ENCODE measurements at places on chromosomes 16 and 17. TPM values are rescaled to one million over a fixed set of nuclear protein-coding genes. Genes with fewer than 3 reads are reported as not detected.

GRCh38 chr17:2029911-2030778 lies at the start of gene DPH1:
Gene DPH1 (plus strand): TSS chr17:2030153. CDS start chr17:2030170, 17 bp downstream.
- DNase-seq = peak; percentile 87

ZNF646 gene
- total RNA-seq = 26.4 TPM

- DNase-seq = no peak
These were observed 17.5 kb downstream of the ALOX15B start for GRCh38 chr17:8056232-8056975.

OTOP3 gene
- not detected for total RNA-seq

DNA sequence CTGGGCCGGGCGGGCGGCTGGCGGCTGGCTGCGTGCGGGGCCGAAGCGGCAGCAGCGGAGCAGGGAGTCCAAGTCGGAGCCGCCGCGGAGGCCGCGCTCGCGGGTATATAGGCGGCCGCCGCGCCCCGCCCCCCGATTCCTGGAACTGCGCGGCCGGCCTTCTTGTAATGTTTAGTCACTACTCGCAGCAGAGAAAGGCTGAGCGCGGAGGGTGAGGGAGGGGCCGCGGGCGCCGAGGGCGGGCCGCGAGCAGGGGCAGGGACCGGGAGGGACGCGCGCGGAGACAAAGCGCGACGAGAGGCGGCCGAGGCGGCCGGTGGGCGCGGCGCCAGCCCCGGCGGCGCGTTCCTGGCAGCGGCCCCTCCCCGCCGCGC lies at the start of gene SOCS3:
SOCS3 (minus strand) TSS at position 81 of the 374 bp plus-strand sequence. CDS start 982 bp downstream, outside the sequence.
- DNase-seq = peak; percentile 98

- peak; percentile 58 for DNase-seq
These were observed 172.9 kb downstream of the STX8 start for GRCh38 chr17:9402590-9403199.

DNA sequence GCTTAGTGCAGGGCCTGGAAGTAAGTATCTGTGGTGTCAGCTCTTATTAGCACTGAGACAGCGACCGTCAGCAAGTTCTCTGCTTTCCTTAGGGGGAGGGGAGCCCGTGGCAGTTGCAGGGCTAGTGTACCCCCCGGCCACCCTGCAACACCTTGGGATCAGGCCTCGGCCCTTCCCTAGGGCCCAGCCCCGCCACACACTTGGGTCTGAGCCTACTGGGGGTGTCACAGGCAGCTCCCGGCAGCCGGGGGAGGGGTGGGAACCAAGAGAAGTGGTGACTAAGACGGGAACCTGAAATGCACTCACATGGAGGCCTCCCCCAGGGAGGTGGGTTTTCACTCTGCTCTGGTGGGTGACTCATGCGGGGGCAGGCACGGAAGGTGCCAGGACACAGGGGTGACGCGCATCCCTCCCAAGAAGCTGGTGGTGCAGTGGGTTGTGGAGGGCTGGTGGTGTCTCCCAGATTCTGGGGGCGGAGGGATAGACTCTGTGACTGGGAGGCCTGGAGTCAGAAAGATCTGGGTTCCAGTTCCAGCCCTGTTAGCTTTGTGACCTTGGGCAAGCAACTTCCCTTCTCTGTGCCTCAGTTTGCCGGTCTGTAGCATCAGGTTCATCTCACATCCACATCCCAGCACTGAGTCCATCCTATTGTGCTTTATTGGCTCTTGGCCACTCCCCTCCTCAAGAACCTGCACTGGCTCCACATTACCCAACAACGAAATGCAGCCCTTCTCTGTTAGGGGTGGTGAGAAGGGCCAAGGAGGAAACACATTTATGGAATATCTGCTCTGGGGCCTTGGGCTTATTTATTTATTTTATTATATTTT lies 44.5 kb downstream of the LAT start:
- peak; percentile 54 for DNase-seq

DNA sequence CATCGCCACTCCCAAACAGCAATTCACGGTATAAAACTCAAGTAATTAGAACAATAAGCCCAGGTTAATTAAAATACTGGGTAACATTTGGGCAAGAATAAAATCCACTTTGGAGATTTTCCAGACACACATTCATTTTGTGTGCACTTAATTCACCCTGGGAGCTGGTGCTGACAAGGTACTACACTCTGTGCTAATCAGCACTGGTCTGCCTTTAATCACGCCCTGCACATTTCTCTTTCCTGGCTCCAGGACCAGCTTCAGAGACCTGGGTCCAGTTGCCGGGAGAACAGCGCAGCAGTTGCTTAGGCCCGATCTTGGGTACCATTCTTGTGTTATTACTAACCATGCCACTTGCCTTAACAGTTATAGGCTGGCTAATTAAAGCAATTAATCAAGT lies 23.7 kb upstream of the ASIC2 start:
- no peak for DNase-seq

MYH11 gene
- 0.03 TPM for total RNA-seq

GRCh38 chr16:84294117-84294516 lies 561 bp upstream of the WFDC1 start:
- DNase-seq = no peak

ICAM2 gene
- total RNA-seq = 0.33 TPM

- DNase-seq = no peak
These were observed 1.4 kb upstream of the CTRB2 start for GRCh38 chr16:75208242-75208825.

TP53TG3C gene
- not detected for total RNA-seq

NUP93 gene
- total RNA-seq = 194 TPM

DNA sequence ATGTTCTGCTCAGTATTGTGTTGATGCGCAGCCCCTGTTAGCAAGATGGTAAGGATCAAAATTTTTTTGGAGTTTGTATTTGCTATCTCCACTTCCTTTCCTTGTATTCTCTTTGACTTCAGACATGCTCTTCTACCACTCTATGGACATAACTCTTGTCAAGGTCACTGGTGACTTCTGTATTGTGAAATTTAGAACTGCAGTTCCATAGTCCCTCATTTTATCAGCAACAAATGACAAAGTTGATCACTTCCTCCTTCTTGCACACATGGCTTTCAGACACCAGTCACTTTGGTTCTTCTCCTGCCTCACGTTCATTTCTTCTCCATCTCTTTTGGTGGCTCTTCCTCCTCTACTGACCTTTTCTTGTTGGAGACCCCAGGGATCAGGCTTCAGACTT lies 21.1 kb downstream of the COX11 start:
- DNase-seq = no peak

C1QTNF8 gene
- not detected for total RNA-seq

- no peak for DNase-seq
These were observed 16.6 kb downstream of the UBALD2 start for GRCh38 chr17:76281573-76282371.

DNA sequence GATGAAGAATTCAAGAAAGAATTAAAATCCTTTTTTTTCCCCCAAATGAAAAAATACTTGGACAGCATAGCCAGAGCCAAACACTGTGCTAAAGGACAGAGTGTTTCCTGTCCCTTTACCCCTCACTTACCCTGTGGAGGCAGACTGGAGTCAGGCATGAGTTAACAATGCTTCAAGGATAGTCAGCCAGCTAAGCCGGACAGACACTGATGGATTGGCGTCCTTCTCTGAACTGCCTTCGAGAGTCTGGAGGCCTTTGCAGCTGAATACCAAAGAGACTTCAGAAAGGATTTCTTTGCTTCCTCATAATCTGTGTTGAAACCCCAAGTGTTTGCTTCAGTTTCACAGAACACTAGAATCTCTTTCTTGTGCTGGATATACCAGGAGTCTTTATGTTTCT lies 4.6 kb downstream of the METTL9 start:
- DNase-seq = no peak

- DNase-seq = peak; percentile 21
These were observed 25.9 kb downstream of the OGFOD1 start for GRCh38 chr16:56477096-56477878.

KRT32 gene
- total RNA-seq = not detected

KRTAP3-1 gene
- not detected for total RNA-seq

SEPTIN1 gene
- total RNA-seq = 0.45 TPM

DNA sequence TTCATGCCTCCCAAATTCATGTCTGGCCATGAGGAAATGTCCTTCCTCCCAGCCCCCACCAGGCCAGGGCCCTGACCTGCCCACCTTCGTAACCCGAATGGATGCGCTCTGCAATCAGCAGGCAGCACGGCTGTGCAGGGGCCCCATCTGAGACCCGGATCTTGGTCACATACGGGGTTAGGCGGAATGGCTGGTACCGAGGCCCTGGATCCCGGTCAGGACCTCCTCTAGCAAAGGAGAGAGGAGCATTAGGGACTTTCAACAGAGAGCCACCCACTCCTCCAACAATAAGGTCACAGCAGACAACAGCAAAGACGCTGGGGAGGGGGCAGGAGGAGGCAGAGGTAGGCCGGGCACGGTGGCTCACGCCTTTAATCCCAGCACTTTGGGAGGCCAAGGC lies 3.6 kb downstream of the PER1 start:
- no peak for DNase-seq

DNA sequence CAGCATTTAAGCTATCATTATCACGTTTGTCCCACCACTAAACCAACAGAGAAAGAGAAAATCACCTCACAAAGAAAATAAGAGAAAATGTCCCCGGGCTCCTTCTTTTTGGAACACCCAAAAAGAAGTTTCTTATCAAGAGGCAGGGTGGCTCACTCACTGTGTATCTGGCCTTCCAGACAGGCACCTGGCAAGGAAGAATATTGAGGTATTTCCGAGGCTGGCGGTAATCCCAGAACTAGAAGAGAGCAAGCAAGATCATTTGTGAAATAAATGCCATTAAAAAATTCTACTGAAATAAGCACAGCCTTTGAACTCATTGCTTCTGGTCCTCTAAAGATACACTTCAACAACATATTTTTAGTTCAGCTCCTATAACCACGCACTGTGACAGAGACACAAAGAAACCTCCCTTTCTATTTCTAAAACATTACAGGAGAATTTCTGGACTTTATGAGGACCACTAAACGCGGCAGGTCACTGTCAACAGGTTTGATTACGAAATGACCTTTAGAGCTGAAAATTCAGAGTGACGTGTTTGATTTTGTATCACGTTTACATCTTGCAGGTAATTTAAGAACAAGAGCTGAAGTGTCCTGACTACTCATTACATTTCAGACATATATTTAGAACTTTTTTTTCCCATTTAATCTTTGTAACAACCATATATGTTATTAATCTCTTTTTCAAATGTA lies 61.0 kb downstream of the WDR59 start:
- no peak for DNase-seq

DNA sequence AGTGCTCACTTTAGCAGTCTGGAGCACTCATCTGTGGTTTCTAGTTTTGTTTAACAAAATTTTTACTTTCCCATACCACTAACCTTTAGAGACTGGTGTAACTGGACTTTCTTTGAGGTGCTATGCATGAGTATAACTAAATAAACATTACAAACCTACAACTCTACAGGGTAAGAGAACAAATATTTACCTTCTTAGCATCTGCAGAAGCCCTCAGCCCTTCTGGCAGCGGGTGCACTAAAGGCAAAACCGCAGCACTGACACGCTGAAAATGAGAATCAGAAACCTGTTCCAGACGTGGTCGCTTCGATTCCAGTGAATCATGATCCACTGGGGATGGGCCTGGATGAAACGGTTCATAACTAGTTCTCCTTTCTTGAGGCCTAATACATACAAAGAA lies 43.7 kb downstream of the NCOR1 start:
- DNase-seq = no peak

KLHL10 gene
- total RNA-seq = not detected

TTLL6 gene
- total RNA-seq = 1.4 TPM

DNA sequence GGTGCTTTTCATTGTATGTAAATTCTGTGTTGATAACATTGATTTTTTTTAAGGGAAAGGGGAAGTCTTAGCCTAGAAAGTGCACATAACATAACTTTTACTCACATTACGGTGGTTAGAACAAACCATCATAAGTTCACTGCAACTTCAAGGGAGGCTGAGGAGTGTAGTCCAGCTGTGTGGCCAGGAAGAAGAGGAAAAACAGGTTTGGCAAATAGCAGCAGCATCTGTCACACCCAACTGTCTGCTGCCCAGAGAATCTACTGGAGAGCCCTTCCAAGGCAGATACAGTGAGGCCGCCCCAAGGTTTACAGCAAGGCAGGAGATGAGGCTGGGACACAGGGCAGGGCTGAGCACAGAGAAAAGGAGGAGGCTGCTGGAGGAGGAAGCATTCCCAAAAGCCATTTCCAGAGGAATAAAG lies 60.6 kb downstream of the AIPL1 start:
- DNase-seq = no peak
